ENCODE measurements at places on chromosomes 5 and 9. TPM values are rescaled to one million over a fixed set of nuclear protein-coding genes. Genes with fewer than 3 reads are reported as not detected.

CXCL14 gene
- not detected for total RNA-seq

RANBP3L gene
- total RNA-seq, result 9.4 TPM

GABRA6 gene
- not detected for total RNA-seq

EIF4E1B gene
- not detected for total RNA-seq

CD274 gene
- 0.78 TPM for total RNA-seq

MUSK gene
- total RNA-seq, result 124 TPM

CER1 gene
- total RNA-seq, result not detected

CNTNAP3B gene
- total RNA-seq, result 0.03 TPM

PDZD2 gene
- not detected for total RNA-seq

DDX4 gene
- not detected for total RNA-seq

Data from myocyte (in vitro differentiated cells).